ENCODE measurements at places on chromosomes 6 and 20.

GRCh38 chr20:35972462-35972861, 4.1 kb downstream of the CNBD2 start:
- no peaks in the 10 kb centered on the region for H3K27me3 ChIP-seq
- H3K4me3 ChIP-seq = no peak overlapping the region
- no peaks in the 10 kb centered on the region for H3K4me1 ChIP-seq
- no peaks in the 10 kb centered on the region for H3K36me3 ChIP-seq
- H3K27ac ChIP-seq = no peak overlapping the region
- no peak for DNase-seq

DNA sequence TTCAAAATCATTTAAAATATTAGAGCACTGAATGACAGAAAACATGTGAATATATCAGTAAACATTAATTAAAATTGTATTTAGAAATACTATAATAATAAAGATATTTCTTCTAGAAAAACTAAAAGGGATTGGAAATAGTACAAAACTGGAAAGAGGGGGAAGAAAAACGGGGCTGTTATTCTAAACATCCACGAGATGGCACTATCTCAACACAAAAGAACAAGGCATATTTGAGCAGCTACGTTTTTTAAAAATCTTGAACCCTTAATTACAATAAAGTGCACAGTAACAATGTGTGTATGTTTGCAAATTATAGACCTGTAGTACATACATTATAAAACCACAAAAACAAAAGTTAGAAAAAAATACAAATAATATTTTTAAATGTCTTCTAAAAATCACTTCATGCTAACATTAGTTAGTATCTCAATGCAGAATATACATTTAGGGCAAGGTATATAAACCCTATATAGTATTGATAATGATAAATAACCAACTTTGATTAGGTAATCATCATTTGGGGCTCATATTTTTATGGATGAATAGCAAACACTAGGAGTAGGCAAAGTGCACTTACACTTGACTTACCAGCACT, 42.5 kb upstream of the PNISR start:
- H3K27ac ChIP-seq = no peak overlapping the region
- H3K4me1 ChIP-seq = no peaks in the 10 kb centered on the region
- no peaks in the 10 kb centered on the region for H3K27me3 ChIP-seq
- DNase-seq = no peak

DNA sequence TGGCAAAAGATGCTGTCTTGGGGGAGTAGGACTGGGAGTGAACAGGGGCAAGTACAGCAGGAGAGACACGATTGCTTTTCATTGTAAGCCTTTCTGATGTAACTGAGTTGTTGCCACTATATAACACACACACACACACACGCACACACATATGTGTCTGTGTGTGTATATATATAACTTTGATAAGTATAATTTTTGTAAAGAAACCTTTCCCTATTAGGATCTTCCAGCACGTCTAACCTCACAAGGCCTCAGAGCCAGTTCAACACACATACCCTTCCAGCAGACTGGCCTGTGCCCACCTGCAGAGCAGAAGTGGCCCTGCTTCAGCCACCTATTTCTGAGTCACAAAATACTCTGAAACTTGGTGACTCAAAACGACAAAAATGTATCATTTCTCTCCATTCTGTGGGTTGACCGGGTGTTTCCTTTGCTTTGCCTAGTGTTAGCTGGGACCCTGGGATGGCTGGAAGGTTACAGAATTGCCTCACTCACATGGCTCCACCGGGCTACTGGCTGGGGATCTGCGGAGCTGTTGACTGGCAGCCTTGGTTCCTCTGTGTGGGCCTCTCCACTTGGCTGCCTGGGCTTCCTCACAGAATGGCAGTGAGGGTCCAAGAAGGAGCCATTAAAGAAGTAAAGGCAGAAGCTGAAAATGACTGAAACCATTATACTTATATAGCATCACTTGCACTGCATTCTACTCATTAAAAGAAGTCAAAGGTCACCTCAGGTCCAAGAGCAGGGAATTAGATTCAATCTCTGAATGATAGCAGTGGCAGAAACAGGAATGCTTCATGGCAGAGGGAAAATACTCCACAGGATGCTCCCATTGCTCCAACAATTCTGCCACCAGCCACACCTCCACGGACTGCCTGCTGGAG, 126.4 kb downstream of the BANF2 start:
- no peaks in the 10 kb centered on the region for H3K36me3 ChIP-seq
- H3K4me3 ChIP-seq = no peak overlapping the region
- no peak overlapping the region for H3K27ac ChIP-seq
- no peaks in the 10 kb centered on the region for H3K27me3 ChIP-seq
- DNase-seq = no peak
- no peaks in the 10 kb centered on the region for H3K4me1 ChIP-seq

DNA sequence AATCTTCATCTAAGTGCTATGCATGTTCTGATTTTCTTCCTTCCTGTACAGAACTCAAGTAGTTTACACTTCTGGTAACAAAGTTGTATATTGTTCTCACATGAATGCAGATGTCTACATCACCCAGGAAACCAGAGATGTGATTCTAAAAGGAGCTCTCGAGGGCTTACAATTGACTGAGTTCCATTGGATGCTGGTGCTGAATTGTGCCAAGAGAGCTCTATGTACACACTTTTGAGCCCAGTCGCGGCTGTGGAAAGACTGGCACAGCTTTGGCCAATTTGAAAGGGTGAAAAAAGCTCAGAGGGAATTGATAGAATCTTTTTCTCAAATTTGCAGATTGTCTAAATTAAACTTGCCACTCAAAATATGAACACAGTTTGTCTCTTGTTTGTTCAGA, 340.7 kb downstream of the LMBRD1 start:
- DNase-seq = no peak
- no peaks in the 10 kb centered on the region for H3K27me3 ChIP-seq
- H3K27ac ChIP-seq = no peak overlapping the region
- H3K36me3 ChIP-seq = no peaks in the 10 kb centered on the region
- no peaks in the 10 kb centered on the region for H3K4me1 ChIP-seq

GRCh38 chr6:92962846-92963245, 456.5 kb downstream of the EPHA7 start:
- H3K27me3 ChIP-seq = no peaks in the 10 kb centered on the region
- H3K4me1 ChIP-seq = no peaks in the 10 kb centered on the region
- no peak for DNase-seq
- H3K27ac ChIP-seq = no peak overlapping the region
- no peak overlapping the region for H3K4me3 ChIP-seq

DNA sequence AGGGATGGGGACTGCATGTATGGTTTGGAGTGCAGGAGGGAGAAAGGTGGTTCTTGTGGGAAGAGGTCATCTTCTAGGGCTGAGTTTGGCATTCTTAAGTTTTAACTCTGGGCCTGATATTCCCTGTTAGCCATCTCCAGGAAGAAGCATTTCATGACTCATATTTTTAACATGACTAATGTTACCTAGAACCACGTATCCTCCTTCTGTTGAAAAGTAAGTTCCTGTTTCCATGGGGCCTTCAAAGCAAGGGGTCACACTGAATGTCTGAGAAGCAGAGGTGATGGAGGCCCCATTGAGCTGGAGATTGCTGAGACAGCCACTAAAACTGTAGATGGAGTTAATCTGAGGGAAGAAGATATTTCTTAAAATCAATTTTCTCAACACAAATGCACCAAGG, 30.2 kb downstream of the FAM229B start:
- H3K27ac ChIP-seq = no peak overlapping the region
- H3K27me3 ChIP-seq = no peaks in the 10 kb centered on the region
- no peak for DNase-seq
- no peaks in the 10 kb centered on the region for H3K4me1 ChIP-seq
- no peak overlapping the region for H3K4me3 ChIP-seq

DNA sequence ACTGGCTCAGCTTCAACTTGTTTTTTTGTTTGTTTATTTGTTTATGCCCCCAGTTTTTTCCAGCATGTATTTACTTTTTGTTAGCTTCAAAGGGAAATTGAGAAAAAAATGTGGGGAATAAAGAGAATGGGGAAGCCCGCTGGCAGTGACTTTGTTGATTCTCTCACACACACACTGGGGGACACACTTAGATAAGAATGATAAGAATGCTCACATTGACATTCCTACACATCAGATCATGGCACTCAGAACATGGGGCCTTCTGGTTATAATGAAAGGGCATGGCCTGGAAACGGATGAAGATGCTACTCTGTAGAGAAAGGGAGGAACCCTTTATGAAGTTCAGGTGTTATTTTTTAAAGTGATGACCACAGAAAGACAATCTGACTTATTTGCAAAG, 15.6 kb upstream of the DAAM2 start:
- H3K4me1 ChIP-seq = no peaks in the 10 kb centered on the region
- no peak for DNase-seq
- no peak overlapping the region for H3K27ac ChIP-seq
- H3K36me3 ChIP-seq = no peaks in the 10 kb centered on the region
- H3K4me3 ChIP-seq = no peak overlapping the region

GRCh38 chr6:111894951-111895350, 21.7 kb upstream of the FYN start:
- no peak overlapping the region for H3K4me3 ChIP-seq
- H3K27me3 ChIP-seq = 0 out of 2 replicates have a peak, but pooled peaks cover 13% of the 10 kb centered on the region
- no peak overlapping the region for H3K27ac ChIP-seq
- no peaks in the 10 kb centered on the region for H3K4me1 ChIP-seq

- H3K36me3 ChIP-seq = no peaks in the 10 kb centered on the region
- H3K27me3 ChIP-seq = no peaks in the 10 kb centered on the region
- DNase-seq = no peak
- peaks cover 12% of the 10 kb centered on the region for H3K4me1 ChIP-seq
- no peak overlapping the region for H3K4me3 ChIP-seq
- H3K27ac ChIP-seq = no peak overlapping the region
These were observed 275.6 kb upstream of the SUPT3H start for GRCh38 chr6:45653117-45653883.

GRCh38 chr6:167877994-167878779, 51.5 kb downstream of the AFDN start:
- H3K4me3 ChIP-seq = no peak overlapping the region
- no peak for DNase-seq
- H3K27ac ChIP-seq = no peak overlapping the region
- H3K4me1 ChIP-seq = no peaks in the 10 kb centered on the region

DNA sequence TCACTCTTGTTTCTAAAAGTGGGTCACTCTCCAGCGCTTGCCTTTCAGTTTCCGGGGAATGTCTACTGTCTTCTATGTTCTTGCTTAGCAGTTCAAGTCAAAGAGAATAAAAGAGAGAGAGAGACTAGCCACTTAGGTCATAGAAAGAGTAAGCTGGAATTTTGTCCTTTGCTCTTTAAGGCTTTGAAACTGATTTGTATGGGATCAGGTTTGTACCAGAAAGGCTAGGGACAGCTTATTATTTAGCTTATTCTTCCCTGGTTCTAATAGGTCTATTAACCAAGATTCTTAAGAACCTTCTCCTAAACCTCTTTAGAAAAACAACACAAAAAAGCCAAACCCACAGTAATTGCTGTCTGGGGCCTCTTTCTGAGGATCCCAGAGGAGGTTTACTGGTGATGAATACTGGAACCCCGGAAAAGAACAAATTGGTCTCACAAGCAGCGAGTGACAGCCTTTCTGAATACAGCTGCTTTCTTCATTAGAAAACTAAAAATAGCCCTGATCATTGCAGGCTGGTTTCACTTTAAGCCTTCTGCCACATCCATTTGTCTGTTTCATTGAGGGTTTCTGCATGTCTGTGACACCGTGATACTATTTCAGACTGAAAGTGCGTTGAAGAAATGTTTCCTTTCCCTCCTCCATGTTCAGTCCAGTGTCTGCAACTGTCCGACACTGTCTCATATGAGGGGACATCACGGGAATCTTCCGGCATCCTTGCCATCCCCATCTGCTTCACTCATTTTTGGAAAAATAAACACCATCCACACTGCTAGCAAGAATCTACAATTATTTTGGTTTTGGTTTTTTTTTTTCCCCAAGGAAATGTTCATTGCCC, 75.1 kb upstream of the ATXN1 start:
- H3K27me3 ChIP-seq = no peaks in the 10 kb centered on the region
- no peaks in the 10 kb centered on the region for H3K4me1 ChIP-seq
- H3K27ac ChIP-seq = no peak overlapping the region

Measured in Panc1 (cell line).